ENCODE measurements at places on chromosomes 6 and 20.

DNA sequence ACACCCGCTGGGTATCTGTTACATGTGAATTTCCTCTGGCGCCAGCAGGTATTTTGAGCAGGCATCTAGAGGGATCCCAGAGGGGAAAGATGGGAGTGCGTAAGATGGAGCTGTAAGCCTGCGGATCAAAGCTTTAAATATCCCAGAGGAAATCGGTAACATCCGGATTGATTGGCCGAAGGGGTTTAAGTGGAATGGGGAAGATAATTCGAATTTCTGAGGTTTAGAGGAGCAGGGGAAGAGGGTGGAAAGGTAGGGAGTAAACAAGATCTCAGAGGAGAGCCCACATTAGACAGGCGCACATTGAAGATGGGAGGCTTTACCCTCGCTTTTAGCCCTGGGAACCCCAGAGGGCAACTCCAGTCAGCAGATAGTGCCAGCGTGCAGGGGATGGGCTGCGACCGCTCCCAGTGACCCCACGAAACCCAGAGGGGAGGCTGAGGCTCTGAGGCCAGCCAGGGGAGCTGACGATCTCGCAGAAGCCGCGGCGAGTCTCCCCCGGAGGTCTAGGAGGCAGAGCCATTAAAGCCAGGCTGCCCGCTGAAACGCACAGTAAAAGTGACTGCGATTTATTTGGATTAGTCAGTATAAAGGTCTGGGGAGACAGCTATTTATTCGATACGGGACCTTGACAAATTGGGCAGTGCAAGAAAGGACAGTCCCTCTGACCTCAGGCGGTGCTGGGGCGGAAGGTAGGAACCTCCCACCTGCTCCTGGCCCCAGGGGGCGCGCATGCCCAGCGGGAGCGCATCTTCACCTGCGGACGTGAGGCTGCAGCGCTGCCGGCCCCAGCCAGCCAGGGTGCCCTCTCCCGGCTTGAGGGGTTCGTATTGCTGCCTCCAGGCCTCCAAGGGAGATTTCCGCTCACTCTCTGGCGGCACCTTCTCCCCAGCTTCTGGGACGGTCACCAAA is 34.3 kb upstream of the TCF21 start:
- DNase-seq: no peak

DNA sequence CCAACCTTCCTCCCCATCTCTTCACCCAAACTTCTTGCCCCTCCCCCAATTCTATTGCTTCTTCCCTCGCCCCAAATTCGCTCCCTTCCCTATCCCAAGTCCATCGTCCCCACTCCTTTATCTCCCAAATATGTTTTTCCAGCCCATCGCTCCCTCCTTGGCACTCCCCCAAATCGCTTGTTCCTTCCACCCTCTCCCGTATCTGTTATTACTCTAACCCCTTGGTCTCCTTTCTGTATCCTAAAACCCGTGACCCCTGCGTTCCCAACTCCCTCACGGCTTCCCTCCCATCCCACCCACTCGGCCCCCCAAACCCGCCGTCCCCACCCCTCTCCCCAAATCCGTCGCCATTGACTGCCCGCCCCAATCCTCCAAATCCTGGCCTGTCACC is 584 bp downstream of the MTCH1 start:
- DNase-seq: peak; percentile 64

DNA sequence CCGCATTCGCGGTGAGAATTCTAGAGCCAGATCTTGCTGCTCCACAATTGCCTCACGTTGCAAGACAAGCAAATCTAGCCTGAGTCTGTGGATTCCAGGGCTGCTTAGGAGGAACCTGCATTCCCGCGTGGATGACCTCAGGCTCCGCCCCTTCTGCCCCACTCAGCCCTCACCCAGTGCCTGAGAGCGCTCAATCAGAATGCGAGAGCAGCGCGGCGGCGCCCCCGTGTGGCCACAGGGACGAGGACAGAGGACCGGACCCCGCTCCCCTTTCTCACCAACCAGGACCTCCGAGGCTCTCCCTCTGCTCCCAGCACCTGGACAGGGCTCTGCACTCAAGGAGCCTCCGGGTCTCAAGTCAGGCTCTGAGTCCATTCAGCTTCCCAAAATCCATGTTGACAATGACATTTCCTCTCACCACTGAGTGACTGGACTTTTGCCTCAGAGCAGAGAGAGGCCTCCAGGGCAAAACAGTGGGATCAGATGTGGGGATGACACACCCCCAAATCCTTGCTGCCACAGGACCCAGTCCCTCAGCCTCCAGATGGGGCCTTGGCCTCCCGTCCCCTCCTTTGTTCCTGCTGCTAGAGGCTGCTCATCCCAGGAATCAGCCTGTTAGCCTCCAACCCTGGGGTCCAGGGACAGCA is 52.0 kb downstream of the RPP21 start:
- peak; percentile 72 for DNase-seq

DNA sequence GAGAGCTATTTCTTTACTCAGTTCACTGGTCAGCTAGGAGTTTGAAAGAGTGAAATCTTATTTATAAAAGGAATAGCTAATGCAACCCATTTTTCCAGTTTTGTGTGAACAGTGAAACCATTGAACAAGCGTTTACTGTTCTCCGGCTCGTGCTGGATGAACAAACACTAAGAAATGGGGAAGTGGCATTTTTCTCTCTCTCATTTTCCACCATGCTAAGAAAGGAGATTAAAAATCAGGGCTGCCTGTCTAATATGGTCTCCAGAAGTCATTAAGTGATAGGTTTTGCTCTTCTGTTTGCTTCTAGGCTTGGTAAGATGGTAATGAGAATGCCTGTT is 774 bp upstream of the SFT2D1 start:
- no peak for DNase-seq

GRCh38 chr6:92132457-92132856 is 1286.9 kb downstream of the EPHA7 start:
- DNase-seq: no peak

- DNase-seq: no peak
Observed at GRCh38 chr6:45791211-45792168, 224.2 kb downstream of the CLIC5 start.

- DNase-seq: no peak
Observed at GRCh38 chr6:79635232-79635543, 4.1 kb downstream of the SH3BGRL2 start.

- no peak for DNase-seq
Observed at GRCh38 chr20:36462440-36463211, 78.7 kb upstream of the MYL9 start.

GRCh38 chr6:117491916-117492315 is 9.4 kb downstream of the DCBLD1 start:
- DNase-seq: no peak

- DNase-seq: no peak
Observed at GRCh38 chr6:106077170-106077569, 9.0 kb upstream of the PRDM1 start.

Measured in hematopoietic multipotent progenitor cell treated with erythropoietin and hydrocortisone succinate and interleukin-3 and kit ligand, for 17 days (in vitro differentiated cells).